ENCODE measurements at places on chromosomes 5 and 9.
A peak's percentile ranks its signal among the peaks of the same experiment; 100 is the strongest.

GRCh38 chr9:135591506-135592330, 30.2 kb downstream of the PAEP start:
- DNase-seq: no peak

DNA sequence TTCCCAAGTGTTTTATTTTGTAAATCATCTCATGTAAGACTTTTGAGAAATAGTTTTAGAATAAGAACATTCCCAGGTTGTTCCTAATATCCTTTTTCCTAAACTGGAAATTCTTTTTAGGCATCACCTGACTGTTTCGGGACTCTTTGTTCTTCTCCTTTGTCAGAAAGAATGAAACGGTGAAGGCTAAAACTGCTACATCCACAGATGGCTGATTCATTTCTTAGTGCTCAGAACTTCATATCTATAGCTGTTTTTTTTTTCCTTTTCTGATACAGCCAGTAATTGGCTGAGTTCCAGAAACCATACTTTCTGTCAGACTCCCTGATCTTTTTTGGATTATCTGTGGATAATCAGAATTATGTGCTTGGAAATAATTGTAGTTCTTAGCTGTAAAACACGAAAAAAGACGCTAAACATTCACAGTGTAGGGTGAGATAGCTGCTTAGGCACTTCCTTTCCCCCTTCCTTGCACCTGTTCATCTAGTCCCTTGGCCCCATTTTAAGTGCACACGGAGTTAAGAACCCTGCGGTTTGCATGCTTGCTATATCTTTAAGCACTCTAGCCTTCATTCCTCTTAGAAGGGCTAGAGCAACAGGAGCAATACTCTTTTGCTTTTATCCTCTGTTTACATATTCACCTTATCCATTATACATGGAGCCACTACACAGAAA, 283.9 kb downstream of the PJA2 start:
- DNase-seq: no peak

GRCh38 chr9:13478160-13478559, 198.7 kb upstream of the MPDZ start:
- DNase-seq: no peak

- DNase-seq: no peak
These were observed 39.0 kb upstream of the EXOC3 start for GRCh38 chr5:403995-404394.

DNA sequence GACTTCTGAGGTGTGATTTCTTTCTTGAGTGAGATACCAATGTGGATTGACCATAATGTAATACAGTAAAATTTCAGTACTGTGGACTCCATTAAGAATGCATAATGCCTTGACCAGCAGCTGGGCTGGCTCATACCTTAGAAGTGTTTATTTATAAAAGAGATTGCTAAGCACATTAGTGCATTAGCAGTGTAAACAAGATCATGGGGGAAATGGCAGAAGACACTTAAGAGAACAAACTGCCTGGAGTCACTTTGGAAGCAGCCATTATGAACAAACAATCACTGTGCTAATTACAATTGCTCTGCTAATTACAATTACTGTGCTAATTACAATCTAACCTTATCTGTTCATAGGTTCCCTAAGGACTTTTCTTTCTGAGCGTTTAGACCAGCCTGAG, 104.2 kb downstream of the TRIM32 start:
- no peak for DNase-seq

DNA sequence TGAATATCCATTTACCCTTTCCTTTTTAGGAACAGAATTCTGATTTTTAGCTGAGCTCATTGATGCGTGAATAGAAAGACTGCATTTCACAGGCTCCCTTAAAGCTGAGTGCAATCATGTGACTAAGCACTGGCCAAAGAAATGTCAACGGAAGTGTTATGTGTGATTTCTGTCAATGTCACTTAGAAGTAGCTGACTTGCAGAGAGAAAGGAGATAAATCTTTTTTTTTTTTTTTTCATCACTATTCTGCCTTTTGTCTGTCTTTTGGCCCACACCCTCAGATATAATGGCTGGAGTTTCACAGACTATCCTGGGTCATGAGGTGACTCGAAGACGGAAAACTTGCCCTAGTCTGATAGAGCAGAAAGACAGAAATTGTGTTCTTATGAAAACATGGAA, 39.3 kb upstream of the SLC27A6 start:
- DNase-seq: no peak

DNA sequence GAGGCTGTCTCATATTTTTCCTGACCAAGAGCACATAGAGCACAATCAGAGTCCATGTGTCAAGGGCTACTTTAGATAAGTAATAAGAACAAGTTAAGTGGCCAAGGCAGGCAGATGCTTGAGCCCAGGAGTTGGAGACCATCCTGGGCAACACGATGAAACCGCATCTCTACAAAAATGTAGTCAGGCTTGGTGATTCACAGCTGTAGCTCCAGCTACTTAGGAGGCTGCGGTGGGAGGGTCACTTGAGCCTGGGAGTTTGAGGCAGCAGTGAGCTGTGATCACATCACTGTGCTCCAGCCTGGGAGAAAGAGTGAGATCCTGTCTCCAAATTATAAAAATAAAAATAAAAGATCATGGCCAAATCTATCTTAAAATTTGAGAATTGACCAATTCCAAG, 767.9 kb upstream of the CTNND2 start:
- DNase-seq: no peak

- DNase-seq: no peak
These were observed 60.5 kb downstream of the ZFAND5 start for GRCh38 chr9:72304538-72304937.

DNA sequence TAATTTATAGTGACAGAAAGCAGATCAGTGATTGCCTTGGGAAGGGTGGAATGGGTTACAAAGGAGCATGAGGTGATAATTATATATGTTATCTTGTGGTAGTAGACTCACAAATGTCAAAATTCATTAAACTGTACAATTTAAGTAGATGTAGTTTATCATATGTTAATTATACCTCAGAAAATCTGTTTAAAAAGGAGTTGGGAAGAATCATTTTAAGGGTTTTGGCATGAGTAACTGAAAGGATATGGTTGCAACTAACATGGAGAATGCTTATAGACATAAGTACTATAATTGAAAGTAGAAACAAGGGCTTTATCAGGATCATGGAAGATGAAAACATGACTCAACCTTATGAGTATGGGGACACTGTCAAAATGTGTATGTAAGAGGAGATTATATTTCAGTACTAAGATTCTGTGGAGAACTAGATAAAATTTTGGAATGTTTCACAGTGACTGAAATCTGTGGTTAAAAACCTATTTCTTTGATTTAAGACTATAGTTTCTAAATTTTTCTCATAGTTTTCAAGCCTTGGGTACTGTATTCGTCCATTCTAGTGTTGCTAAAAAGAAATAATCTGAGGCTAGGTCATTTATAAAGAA, 73.3 kb downstream of the FCHO2 start:
- no peak for DNase-seq

DNA sequence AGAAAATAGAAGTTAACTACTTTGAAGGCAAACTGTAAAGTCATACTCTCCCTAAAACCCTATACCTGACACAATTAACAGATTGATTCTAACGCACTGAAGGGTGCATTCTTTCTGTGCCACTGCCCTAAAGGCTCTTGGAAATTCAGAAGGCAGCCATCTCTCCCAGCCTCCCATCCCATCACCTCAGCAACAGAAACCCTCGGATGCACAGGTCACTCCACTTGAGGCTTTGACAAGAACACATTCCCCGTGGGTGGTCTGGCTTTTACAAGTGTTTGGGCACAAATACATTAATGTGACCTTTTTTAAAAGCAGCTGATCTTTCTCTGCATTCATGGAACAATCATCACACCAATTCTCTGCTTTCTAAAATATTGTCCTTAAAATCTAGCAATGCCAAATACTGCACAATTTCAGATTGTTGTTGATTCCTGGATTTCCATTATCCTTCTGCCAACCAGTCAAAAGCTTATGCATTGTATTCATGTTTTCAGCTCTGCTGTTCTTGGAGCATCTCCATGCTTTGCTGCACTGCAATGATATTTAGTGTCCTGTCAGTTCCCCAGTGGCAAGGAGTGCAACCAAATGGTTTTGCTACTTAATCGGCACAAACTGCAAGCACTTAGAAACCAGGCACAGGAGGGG, 175.6 kb downstream of the TMEM161B start:
- no peak for DNase-seq

- DNase-seq: no peak
These were observed 11.2 kb upstream of the MARCHF3 start for GRCh38 chr5:127041571-127041970.

- DNase-seq: peak; percentile 87
These were observed 18.9 kb downstream of the CLPTM1L start for GRCh38 chr5:1325870-1326531.

GRCh38 chr5:114418176-114419066, 56.6 kb downstream of the KCNN2 start:
- no peak for DNase-seq

GRCh38 chr5:96259151-96259772, 173.8 kb downstream of the PCSK1 start:
- peak; percentile 65 for DNase-seq

GRCh38 chr9:4774209-4774608, 18.5 kb upstream of the RCL1 start:
- no peak for DNase-seq
